ENCODE measurements at places on chromosomes 2 and 18.

DNA sequence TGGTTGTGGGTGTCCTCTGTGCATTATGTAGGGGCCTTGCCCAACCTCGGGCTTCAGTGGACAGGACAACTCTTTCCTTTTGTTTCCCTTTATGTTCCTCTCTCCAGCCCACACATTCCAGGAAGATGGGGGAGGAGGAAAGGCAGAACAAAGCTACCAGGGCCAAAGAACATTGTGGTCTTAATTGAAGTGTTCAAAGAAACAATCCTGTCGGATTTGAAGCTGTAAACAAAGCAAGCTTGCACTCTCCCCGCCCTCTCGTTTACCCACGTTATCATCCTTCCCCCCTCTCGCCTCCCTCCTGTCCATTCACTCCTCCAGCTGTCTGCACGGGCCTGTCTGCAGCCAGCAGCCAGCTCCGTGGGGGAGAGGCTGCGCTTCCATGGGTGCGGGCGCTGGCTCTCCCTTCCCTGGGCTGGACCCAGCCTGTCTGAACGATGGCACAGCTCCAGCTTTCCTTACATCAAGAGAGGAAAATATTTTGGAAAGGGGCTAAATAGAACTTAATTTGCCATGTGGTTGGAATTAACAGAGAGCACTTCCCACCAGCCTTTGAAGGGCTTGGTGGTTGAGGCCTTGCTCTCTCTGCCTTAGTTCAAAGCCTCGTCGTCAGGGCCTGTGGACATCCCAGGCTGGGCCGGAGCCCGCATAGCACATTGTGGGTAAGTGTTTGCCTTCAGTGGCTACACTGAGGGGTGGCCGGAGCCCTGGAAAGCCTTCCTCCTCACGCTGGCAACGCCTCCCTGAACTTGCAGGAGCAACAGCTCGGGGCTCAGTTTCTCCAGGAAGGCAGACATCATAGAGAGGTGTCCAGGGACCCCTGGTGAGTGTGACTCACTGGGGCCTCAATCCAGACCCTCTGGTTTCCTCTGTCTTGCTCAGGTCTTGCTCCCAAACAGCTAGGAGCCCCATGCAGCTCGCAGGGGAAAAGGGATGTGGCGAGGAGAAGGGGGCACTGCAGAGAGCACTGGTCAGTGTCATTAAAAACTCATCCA, 60.6 kb upstream of the HS6ST1 start:
- peak; percentile 49 for DNase-seq

DNA sequence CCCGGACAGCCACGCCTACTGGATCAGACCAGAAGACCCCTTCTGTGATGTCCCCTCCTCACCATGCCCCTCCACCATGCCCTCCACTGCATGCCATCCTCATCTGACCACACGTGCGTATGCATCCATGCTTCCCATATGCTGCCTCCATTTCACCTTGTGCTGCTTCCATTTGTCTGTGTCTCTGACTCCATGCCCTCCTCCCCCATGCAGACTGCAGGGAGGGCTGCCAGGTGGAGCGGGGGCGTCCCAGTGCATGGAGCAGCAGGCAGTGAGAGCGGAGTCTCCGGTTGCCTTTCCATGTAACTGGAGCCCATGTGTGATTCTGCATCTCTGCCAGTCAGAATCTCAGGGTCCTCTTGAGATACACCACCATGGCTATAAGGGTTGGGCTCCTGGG, 52.6 kb downstream of the COA5 start:
- DNase-seq = no peak

- DNase-seq = no peak
Measured at GRCh38 chr2:109214651-109215371, 85.8 kb downstream of the SH3RF3 start.

DNA sequence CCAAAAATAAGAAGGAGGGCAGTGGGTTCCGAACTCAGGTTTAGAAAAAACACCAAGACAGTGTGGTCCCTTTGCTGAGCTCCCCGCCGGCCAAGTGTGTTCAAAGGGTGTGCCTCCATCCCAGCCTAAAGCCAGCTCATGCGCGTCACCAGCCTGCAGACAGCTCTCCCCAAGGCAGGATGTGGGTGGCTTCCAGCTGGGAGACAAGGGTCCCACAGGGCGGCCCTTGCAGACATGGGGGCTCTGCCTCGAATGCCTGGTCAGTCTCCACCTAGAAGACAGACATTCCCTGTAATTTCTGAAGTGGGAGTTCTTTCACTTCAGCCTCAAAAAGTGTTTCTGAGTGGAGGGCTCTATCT, 135.8 kb upstream of the GPC1 start:
- no peak for DNase-seq

- DNase-seq = no peak
Measured at GRCh38 chr2:120983344-120983743, 247.7 kb downstream of the GLI2 start.

- DNase-seq = no peak
Measured at GRCh38 chr2:148619560-148620195, 24.9 kb upstream of the EPC2 start.

DNA sequence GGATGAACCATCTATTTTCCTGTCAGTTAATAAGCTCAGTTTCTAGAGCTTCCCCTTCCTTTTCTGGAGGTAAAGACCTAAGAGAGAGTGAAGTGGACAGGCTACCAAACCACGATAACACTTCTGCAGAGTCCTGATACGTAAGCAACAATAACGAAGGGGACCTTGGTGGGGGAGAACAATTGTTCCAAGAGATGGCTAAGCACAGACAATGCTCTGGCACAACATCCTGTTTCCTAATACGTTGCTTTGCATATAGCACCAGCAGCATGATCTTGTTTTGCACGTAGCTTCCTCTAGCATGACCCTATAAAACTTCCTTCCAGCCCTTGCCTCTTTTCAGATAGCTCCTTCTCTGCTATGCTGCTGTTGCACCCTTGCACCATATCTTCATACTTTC, 247.3 kb downstream of the RAD51AP2 start:
- no peak for DNase-seq

DNA sequence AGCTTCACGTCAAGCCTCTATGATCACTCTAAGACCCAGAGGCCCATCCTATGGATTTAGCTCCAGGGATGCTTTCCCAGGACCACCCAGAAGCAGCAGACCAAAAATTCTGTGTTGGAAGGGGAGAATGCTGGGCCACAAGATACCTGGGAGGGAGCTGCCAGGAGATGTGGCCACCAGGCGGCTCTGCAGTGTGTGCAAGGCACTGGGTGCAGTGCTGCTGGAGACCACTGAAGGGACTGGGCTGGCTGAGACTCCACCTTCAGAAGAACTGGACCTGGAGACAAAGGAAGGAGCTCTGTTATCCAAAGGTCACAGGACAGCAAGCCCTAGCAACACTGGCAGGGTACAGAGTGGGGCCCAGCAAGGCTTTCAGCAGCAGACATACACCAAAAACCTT, 34.0 kb downstream of the KANSL3 start:
- no peak for DNase-seq

DNA sequence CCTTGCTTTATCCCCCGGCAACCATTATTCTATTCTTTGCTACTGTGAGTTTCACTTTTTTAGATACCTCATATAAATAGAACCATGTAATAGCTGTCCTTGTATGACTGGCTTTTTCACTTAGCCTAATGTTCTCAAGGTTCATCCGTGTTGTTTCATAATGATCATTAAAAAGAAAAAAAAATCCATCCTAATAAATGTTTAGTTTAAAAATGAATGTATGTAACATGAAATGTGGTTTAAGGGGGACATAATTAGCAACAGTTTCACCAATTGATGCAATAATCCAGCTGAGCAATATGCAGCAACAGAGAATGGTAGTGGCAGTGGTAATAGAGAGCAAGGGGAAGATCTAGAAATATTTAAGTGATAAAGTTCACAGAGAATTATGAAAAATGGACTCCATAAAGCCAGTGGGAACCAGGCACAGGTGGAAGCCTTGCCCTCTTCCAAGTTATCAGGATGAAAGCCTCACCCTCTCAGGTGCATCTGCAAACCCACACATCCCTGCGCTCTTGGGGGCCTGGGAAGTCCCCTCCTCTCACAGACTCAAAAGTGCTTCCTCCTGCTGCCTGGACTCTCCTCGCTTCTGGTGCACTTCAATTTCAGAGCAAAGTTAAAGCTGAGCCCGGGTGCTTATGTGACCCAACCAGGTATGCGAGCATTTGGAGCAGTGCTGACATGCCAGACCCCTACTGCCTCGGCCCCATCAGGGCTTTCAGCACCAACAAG, 1403.3 kb upstream of the SLC39A10 start:
- no peak for DNase-seq

GRCh38 chr2:176931588-176932563, 280.7 kb upstream of the HNRNPA3 start:
- no peak for DNase-seq

- no peak for DNase-seq
Measured at GRCh38 chr18:72895548-72895947, 27.8 kb upstream of the NETO1 start.
